ENCODE measurements at places on chromosomes 13 and 19.

DNA sequence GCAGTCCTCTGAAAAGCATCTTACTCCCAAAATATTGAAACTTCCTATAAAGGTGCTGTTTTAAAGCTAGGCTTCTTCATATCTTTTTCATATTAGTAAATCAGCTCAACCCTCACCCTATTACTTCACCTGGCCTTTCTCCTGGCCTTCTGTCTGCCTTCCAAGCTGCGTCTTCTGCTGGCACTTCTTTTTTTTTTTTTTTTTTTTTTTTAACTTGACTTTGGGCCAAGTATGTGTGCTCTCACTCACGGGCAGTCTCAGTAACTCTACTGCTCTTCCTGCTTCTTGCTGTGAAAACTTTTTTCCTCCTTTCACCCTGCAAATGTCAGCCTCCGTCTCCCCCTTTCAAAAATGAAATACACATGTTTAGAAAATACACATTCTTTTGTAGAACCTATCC lies 41.2 kb upstream of the KCTD4 start:
- DNase-seq, result no peak

- DNase-seq, result no peak
Measured at GRCh38 chr19:57812226-57812625, 2.5 kb downstream of the ZNF552 start.

- no peak for DNase-seq
Measured at GRCh38 chr13:52026246-52026626, 1.7 kb downstream of the UTP14C start.

GRCh38 chr13:79631051-79631659 lies 150.2 kb downstream of the NDFIP2 start:
- no peak for DNase-seq

DNA sequence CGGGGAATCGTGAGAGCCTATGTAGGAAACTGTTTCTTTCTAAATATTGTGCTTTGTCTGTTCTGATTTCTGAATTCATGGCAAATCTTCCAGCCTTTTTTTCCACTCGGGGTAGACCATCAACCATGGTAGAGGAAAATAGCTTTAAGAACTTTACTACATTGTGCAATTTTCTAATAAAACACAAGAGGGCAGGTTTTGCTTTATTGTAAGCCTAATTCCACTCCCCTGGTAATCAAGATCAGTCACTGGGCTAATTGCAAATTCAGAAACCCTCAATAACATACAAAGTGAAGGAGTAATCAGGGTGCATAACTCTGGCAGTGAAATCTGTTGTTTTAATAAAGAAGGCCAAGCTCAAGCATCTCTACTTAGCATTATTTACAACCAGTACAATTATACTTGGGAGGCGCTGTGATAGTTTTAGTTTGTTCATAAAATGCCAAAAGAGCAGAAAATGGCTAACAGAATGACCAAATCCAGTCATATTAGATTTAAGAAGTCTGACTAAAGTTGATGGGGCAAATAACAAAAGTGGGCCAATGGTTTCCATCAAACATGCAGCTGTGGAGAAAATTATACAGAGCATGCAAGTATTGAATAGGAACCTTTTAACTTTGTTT lies 43.8 kb downstream of the DCT start:
- DNase-seq, result no peak

GRCh38 chr19:57002710-57003109 lies 117.1 kb upstream of the USP29 start:
- DNase-seq, result no peak
